Activated CD4-positive, alpha-beta T cell treated with anti-CD3 and anti-CD28 coated beads for 1 hour (primary cell): ENCODE measurements at places on chromosomes 5 and 9.

- no peak for DNase-seq
Measured at GRCh38 chr5:71011194-71011792, 13.8 kb downstream of the NAIP start.

GRCh38 chr5:87313216-87313615, 45.5 kb downstream of the RASA1 start:
- no peak for DNase-seq

- DNase-seq: no peak
Measured at GRCh38 chr5:166340039-166340438, 1951.4 kb upstream of the WWC1 start.

GRCh38 chr5:149754172-149754880, 24.2 kb downstream of the PPARGC1B start:
- DNase-seq: no peak

- DNase-seq: no peak
Measured at GRCh38 chr5:39495227-39495626, 70.4 kb upstream of the DAB2 start.

DNA sequence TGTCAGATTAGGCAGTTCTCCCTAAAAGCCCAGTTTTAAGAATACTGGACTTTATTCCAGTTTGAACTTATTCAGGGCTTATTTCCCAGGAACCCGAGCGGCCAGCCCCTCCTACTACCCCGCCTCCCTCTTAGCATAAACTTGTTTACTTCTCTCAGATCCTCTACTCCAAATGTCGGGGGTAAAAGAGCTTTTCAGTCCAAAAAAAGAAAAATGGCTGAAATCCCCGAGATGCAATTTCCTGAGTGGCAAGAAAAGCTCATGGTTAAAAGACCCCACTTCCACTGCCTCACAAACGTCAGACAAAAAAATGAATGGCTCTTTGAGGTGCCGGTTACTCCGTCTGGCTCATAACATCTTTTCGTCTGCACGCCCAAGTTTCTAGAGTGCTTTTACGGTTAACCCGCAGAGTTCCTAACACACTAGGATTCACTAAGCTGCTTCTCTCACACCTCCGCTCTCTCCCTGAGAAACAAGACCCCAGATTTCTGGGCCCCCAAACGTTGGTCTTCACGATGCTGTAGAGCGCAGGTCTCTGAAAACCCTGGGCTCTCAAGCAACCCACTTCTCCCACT, 402 bp downstream of the BRD8 start:
- DNase-seq: no peak

DNA sequence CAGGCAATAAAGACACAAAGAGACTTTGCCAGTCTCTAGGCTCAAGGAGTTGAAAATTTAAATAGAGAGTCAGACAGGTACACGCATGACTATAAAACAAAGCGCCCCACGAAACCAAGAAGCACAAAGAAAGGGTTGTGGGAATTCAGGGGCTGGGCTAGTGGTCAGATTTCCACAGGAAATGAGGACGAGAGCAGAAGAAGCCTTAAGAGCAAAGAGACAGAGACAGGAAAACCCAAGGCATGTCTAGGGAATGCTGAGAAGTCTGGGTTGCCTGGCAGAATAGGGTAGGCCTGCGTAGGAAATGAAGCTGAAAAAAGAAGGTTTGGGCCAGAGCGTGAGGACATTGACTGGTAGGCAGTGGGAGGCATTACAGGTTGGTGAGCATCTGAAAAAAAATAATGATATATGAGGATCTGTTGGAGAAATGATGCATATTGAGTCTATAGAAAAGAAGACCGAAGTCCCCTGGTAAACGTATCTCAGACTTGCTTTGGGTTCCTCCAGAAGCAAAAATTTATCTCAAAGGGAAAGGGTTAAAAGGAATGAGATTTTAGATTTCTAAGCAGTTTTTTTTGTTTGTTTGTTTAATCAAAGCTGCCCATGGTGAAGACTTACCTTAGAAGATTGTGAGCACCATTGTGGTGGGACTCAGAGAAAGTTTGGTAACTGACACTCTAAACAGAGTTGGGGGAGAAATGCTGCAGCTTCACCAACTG, 51.8 kb downstream of the SLC1A3 start:
- no peak for DNase-seq
